Activated CD4-positive, alpha-beta T cell treated with anti-CD3 and anti-CD28 coated beads, Interleukin-2, amount 10 ng/mL, durations not matched to agents 7 days and 5 days (primary cell): ENCODE measurements at places on chromosomes 12 and 14. TPM values are rescaled to one million over a fixed set of nuclear protein-coding genes. Genes with fewer than 3 reads are reported as not detected.
A peak's percentile ranks its signal among the peaks of the same experiment; 100 is the strongest.

DNA sequence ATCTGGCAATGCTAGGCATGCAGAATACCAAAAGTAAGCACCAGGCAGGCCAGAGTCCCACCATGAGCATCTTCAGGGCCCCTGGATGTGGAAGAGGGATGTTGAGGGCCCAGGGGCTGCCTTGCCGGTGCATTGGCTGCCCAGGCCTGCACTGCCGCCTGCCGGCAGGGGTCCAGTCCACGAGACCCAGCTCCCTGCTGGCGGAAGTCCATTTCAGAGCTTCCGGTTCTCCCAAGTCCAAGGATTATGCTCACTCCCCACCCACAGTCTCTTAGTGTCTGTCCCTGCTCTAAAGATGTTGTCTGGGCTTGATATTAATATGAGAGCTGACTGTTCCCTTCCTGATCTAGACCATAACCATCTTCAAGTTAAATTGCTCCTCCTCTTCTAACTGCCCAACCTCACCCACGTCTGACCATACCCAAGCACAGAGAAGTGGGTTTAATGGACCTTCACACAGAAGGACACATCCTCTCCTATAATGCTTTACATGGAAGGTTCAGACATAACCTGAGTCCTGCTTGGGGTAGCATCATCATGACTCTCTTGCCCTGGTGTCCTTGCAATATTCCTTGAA is 117.4 kb downstream of the DAD1 start:
- no peak for DNase-seq

SIX6 gene
- not detected for total RNA-seq

SERPINA3 gene
- not detected for total RNA-seq

GRCh38 chr12:100031836-100032235 is 47.1 kb upstream of the ANKS1B start:
- no peak for DNase-seq

EAPP gene
- total RNA-seq: 41.0 TPM

BHLHE41 gene
- not detected for total RNA-seq

DNA sequence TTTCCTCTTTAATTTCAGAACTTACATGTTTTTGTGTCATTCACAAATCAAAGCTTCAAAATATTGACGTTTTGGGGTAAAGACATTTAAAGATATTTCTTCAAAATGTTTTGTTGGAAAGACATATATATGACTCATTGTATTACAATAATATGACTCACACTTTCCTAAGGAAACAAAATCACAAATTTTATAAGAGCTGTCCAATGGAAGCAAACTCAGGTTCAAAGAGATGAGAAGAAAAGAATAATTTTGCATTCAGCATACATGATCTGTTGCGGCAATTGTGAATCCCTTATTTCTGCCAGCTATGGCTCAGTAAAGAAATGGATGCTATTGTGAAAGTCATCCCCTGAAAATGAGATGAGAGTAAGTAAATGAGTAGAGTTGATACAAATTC is 82.7 kb downstream of the GRIP1 start:
- DNase-seq: no peak

- DNase-seq: no peak
Measured at GRCh38 chr12:80829767-80830166, 108.0 kb downstream of the LIN7A start.

DNA sequence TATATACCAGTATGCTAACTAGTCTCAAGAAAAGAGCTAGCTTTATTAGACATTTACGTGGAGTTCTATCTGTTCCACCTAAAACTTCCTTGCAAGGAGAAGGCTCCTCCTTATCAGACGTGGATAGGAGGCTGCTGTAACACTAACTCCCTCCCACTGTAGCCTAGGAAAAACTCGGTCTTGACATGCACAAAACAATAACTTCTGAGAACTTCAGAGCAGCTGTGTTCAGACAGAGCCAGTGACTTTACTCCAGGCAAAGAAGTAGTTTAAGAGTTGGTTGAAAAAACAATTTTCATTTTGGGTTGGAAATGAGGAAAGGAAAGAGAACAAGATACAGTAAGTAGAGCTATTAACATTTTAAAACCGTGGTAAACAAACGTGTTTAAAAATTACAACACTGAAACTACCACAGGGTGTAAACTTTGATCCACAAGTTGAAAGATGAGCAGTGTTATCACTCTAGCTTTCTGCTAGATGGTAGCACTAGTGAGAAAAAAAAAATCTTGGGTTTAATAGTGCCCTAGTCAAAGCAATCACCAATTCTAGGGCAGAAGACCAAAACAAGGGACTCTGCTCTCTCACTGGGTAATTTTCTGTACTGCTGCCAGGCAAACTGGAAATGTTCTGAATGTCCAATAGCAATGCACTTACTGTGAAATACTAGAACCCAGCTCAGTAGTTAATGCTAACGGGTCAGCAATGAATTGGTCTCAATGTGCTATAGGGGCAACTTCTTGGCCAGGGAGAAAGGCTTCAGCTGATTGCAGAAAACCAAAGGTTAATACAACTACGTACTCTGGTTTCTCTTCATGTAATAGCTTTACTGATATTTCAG is 2.4 kb downstream of the ATF7 start:
- DNase-seq: no peak

GRCh38 chr14:20327005-20327869 is 5.8 kb downstream of the CCNB1IP1 start:
- DNase-seq: peak; percentile 67

APEX1 gene
- 144 TPM for total RNA-seq

DNA sequence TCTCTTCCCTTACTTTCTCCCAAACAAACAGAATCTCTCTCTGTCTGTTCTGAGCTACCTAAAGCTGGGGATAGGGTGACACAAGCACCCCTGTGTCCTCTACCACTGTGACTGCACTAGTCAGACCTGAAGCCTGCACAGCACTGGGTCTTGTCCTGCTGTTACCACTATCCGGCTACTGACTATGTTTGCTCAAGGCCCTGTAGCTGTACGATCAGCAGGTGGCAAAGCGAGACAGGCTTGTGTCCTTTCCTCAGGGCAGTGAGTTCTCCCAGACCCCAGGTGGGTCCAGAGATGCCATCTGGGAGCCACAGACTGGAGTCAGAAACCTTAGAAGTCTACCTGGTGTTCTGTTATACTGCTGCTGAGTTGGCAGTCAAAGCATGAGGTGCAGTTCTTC is 116.4 kb downstream of the NUBPL start:
- DNase-seq: no peak

GRCh38 chr14:104515059-104515810 is 64.3 kb upstream of the C14orf180 start:
- DNase-seq: no peak

DNA sequence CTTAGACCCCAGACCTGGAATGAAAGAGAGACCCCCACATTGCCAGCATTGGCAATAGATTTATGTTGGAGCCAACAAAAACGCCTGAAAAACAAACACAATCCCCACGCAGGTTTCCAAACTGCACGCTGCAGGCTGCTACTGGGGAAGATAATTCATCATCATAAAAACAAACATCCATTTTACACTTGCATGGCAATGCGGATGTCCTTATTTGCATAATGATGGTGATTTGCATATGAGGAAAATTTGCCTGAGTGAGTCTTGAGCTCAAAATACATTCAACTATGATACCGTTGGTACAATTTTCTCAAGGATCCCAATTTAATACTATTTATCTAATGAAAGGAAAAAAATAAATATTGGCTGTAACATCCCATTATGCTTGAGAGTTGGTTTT is 33.6 kb upstream of the TMEM132D start:
- DNase-seq: no peak

GRCh38 chr14:101625336-101626097 is 64.2 kb downstream of the DIO3 start:
- no peak for DNase-seq

DNA sequence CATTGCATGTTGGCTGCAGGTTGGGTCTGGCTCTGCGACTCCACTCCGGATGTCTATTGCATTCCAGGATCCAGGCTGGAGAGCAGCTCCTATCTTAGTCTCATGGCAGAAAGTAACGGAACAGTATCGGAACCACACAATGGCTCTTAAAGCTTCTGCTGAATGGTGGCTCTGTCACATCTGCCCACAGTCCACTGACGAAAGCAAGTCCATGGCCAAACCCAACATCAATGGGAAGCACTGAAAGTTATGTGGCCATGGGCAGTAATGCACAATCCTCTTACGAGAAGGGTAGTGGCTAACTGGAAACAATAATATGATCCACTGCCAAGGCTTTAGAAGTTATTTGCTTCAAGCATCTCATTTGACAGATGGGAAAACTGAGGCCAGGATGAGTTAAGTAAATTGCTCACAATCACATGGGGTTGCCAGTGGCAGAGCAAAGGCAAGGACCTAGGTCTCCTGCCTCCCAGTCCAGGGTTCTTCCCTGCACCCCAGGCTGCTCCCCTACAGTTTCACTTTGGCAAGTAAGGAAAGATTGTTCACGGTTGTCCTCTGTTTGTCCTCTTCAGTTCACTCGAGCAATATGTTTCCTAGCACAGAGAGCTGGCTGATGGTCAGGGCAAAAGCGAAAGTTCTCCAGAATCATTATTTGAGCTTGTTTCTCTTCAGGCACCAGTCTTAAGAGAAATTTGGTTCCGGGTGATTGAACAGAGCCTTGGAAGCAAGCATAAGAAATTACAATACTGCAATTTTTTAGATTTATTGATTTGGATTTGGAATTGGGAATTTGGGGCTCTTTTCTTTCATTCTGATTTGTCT is 54.2 kb downstream of the CKAP4 start:
- DNase-seq: no peak

GRCh38 chr14:99101855-99102461 is 170.0 kb downstream of the BCL11B start:
- no peak for DNase-seq

DNA sequence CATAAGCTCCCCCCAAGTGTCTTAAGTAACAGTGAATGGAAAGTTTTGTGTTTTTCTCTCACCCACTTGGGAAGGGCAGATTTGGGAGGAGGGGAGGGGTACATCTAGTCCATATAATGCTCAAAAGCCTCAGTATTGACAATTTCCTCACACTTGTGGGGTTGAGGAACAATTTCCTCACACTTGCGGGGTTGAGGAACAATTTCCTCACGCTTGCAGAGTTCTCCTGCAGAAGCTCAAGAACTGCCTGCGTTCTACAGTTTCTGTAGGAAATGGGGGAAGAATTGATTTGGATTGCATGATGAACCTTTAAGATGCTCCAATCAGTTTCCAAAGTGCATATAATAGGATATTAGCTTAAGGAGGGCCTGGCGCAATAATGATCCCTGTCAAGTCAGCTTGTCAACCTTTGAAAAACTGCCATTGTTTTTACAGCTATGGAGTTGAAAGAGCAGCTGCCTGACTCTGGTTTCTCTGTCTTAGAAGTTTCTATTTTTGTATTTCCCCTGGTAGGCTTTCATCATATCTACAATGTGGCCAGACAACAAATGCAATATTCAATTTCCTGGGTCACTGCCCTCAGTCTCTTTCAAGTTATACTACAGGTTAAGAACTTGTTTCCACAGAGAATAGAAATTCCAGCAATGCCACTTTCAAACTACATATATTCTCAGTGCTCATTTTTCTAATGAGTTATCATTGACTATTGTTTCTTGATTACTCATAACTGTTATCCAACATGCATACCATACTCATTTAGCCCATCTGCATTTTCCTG is 66.5 kb downstream of the PLEKHG7 start:
- no peak for DNase-seq

- DNase-seq: no peak
Measured at GRCh38 chr14:68369281-68370056, 423.4 kb downstream of the ZFP36L1 start.

DNA sequence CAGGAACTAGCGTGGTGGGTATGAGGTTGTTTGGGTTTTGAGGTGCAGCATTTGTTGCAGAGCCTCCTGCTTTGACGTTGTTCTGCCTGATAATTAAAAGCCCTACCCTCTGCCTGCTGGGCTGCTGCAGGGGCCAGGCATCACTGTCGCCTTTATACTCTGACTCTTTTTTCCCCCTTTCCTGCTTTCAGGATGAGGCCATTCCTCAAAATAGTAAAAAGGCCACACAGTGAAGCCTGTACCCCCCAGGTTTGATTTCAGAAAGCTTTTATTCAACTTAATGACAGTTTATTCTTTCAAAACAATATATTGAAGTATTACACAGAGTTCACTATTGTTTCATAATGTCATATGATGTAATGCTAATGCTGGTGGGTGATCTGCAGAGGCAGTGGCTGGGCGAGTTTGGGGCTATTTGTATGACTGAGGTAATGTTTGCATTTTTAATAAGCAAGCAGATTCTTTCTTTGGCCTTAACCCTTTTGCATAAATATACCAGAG is 9.1 kb downstream of the BORCS5 start:
- DNase-seq: peak; percentile 19

GRCh38 chr14:99198746-99199502 is 73.1 kb downstream of the BCL11B start:
- DNase-seq: no peak

IRF9 gene
- 285 TPM for total RNA-seq

NRIP2 gene
- total RNA-seq: not detected

PALS1 gene
- total RNA-seq: 7.1 TPM

DNA sequence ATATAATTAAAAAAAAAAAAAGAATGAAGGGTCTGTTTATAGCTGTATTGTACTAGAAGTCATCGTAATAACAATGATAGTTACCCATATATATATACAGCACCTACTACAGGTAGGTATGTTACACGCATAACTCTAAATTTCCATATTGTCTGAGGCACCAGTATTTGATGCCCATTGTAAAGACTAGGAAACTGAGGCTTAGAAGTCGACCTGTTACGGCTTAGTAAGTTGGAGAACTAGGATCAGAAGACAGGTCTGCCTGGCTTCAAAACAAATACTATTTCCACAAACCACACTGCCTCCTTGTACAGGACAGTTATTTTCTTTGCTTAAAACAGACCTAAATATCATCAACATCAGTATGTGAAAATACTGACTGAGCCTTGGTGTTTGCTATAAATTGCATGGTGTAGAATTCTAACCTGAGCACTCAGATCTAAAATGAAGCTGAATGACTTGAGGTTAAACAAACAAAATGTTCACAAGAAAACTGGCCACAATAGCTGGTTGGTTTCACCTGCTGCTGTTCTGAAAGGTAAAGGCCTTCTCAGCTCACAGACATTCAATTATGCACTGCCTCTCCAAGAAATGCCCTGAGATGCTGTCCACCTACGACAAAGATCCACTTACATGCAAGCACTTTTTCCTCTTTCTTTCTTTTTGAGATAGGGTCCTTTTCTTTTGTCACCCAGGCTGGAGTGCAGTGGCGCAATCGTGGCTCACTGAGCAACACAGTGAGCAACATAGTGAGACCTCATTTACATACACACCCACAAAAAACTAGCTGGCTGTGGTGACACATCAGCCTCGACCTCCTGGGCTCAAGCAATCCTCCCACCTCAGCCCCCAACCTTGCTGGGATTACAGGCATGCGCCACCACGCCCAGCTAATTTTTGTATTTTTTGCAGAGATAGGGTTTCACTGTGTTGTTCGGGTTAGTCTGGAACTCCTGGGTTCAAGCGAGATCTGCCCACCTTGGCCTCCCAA is 35.7 kb downstream of the SSH1 start:
- no peak for DNase-seq
